ENCODE measurements at places on chromosomes 7 and 10.

- DNase-seq = no peak
Observed at GRCh38 chr10:68735119-68735518, 14.1 kb downstream of the CCAR1 start.

GRCh38 chr7:136009488-136010079, 32.4 kb upstream of the MTPN start:
- DNase-seq = no peak

DNA sequence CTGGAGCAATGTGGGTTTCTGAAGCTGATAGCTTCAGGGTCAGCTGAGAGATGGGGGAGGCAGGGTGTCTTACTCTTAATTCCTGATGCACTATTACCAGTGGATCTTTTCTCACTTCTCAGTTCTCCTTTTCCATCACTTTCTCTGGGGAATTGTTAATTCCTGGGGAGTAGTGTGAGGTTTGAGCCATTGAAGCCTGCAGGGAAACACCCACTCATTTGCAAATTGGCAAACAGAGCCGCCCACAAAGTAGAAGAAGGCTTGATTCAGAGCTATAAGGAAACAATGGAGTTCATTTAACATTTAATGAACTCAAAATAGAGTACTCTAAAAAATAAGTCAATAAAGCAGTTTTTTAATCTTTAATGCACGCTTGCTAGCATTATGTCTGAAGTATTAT, 4.3 kb upstream of the TECTB start:
- no peak for DNase-seq

DNA sequence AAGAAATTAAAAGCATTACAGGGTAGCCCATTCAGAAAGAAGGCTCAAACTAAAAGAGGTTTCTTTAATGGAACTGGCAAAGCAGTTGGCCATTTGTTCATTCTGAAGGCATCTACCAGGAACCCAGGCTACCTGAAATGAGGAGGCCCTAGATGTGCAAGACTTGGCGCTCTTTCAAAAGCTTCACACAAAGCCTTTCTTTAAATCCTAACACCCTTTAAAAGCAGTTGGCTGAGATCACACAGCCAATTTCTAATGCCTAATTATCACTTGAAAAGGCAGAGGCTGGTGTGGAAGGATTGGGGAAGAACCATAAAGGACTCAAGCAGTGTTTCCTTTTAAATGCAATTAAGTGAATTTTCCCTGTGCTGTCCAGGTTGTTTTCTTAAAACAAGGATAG, 23.2 kb downstream of the PPP1R17 start:
- no peak for DNase-seq

GRCh38 chr10:83193026-83193425, 946.3 kb upstream of the GHITM start:
- DNase-seq = no peak

- no peak for DNase-seq
Observed at GRCh38 chr7:44604941-44605340, 1.5 kb upstream of the OGDH start.

DNA sequence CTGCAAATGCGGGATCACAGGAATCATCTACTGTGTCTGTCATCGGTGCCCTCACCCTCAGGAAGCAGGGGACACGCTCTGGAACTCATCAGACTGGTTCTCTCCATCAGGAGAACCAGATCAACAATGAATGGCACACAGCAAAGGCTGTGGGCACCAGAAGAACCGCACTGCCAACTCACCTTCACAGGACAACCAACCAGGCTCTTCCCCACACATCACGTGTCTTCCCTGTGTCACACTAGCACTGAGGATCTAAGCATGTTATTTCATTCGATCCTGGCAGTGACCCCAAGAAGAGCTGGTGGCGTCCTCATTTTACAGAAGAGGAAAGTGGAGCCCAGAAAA, 106.1 kb downstream of the TNS3 start:
- DNase-seq = no peak
